ENCODE measurements at places on chromosomes 3 and 15.

GRCh38 chr15:77208241-77208640 lies 137.3 kb upstream of the TSPAN3 start:
- no peak for DNase-seq

- DNase-seq = peak; percentile 52
These were observed 9.8 kb upstream of the RUVBL1 start for GRCh38 chr3:128133273-128133883.

DNA sequence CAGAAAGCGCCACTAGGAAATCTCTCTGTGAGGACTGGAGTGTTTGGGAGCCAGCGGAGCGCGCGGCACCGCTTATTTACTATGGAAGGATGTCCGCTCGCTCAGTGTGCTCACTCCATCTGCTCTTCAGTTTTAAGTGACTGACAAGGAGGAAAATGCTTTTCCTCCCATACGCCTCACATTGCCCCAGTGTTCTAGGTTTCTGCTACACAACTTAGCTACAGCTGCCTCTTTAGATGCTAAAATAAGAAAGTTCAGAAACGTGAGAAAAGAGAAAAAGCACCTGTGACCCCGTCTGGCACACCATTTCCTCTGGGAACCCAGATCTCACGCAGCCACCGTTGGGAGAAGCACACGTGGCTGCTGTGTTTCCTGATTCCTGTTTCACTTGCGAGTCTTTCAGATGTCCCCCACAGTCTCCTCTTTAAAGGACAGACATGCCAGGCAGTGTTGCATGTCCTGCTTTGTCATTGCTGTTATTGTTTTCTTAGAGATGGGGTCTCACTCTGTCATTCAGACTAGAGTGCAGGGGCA lies 11.7 kb upstream of the MUSTN1 start:
- DNase-seq = no peak

DNA sequence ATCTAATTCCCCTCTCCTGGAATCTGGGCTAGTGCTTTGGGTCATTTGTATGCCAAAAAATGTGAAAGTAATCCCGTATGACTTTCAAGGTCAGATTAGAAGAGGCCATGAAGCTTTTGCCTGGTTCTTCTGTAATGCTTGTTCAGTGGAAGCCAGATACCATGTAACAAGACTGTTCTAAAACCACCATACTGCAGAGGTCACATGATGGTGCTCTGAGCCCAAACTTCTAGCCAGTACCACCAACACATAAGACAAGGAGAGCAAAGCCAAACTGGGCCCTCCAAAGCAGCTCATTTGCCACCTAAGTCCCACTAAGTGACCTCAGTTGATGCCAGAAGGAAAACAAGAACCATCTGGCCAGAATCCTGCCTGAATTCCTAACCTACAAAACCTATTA lies 64.3 kb upstream of the MELTF start:
- DNase-seq = no peak

DNA sequence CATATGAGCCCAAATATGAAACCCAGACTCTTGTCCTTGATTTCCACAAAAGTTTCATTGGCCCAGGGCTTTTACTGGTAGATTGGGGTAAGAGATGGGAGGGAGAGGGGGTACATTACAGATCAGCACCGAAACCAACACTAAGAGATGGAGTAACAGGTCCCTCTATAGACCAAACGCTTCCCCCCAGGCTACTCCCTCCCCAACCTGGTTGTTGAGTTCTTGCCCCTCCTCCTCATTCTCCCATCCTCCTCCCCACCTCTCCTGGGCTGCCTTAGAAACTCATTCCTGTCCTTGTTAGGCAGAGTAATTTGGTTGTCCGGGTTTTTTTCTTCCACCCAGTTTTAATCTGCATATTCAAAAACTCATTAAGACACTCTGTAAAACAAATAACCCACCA lies 74.1 kb downstream of the MESD start:
- no peak for DNase-seq

GRCh38 chr15:47258521-47258920 lies 458.8 kb upstream of the SEMA6D start:
- DNase-seq = no peak

GRCh38 chr3:137172728-137173127 lies 214.9 kb downstream of the IL20RB start:
- no peak for DNase-seq

DNA sequence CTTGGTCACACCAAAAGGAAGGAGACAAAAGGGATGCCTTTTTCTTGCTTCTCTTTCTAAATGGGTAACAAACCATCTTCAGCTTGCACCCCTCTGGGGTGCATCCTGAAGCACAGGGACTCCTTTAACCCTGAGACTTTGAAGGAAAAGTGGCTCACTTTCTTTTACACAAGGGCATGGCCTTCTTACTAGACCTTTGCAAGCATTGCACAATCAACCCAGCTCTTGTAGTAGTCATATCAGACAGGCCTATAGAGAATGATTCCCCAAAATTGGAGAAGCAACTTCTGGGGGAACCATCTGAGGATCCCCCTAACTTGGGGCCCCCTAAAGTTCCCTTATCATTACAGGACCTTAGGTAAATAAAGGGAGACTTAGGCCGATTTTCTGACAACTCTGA lies 56.1 kb upstream of the GK5 start:
- DNase-seq = no peak

DNA sequence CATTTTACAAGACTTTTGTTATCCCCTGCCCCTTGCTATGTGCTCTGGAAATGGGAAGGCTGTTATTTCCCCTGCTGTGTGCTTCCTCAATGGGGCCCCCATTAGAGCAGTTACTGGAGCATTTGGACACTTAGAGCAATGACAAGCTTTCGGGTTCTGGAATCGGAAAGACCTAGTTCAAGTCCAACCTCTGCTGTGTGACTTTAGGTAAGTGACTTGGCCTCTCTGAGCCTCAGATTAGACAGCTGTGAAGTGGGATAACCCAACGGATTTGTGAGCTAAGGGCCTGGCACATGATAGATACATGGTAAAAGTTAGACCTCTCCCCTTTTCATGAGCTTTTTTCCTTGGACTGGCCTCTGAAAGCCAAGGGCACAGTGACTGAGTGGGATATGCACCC lies 84.0 kb upstream of the SEC13 start:
- DNase-seq = no peak

All from RKO (cell line).